ENCODE measurements at places on chromosomes 3 and 15.
A peak's percentile ranks its signal among the peaks of the same experiment; 100 is the strongest.

GRCh38 chr15:67093504-67093862 lies 28.1 kb downstream of the SMAD3 start:
- peak; percentile 94 for DNase-seq

GRCh38 chr3:20924646-20925385 lies 738.8 kb upstream of the SGO1 start:
- DNase-seq, result no peak

DNA sequence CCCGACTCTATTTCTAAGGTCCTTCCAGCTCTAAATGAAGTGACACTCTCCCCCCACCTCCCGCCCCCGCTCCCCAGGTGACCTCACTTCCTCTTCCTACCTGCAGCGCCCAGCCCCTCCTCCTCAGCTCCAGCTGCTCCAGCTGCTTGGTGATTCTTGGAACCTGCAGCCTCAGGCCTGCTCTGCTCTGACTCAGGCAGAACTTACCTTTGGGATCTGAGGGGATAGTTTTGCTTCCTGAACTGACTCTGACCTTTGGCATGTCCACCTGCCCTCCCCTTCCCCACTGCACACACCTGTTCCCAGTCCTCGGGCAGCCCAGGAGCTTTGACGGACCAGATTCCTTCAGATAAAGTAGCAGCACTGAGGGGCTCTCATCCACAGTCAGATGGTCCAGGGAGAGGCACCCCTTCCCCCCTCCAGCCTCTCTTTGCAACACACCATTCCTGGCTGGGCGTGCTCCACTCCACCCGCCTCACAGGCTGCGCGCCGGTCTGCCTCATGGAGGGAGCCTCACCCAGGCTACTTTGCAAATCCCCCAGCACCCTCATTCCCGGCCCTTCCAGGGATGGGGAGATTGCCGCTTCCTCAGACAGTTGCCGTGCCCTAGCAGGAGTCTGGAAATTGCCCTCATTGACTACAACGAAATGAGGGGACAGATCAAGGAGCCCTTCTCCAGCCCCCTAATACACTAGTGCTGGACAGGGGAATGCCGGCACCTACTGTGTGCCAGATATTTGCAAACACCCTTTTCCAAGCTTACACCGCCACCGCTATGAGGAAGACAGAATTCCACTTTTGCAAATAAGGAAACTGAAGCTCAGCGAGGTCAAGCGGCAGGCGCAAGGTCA lies 692 bp upstream of the C15orf39 start:
- peak; percentile 87 for DNase-seq

DNA sequence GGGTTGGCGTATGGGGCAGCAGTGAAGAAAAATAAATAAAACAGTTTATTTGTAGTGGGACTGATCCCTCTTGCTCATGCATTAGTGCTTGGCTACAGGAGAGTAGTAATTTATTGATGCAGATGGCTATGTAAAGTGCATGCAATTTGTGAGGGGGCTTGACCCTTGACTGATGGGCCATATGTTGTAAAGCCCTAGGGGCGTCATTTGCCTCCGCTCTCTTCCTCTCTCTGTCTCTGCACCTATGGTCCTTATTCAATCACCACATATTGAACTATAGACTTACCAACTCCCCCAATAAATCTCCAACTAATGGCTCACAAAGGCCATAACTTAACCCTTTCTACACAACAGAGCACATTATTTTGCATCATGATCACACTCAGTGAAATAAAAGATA lies 227.7 kb downstream of the ROBO2 start:
- no peak for DNase-seq

DNA sequence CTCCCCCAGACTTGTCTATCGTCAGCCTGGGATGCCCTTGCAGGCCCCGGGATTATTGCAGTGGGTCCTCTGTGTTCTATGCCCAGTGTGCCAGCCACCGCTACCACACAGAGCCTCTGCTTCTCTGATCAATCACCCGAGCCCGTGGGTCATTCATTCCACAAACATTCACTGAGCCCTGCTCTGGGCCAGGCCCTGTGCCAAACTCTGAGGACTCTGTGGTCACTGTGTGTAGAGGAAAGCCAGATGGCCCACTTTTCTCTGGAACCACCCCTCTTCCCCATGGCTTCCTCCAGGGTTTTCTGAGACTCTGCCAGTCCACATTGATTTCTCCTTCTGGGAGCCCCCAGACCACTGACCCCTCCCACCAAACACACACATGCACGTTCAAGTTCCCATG lies 55.5 kb downstream of the BSN start:
- DNase-seq, result no peak

- DNase-seq, result no peak
These were observed 41.0 kb downstream of the GPR160 start for GRCh38 chr3:170078620-170079281.

DNA sequence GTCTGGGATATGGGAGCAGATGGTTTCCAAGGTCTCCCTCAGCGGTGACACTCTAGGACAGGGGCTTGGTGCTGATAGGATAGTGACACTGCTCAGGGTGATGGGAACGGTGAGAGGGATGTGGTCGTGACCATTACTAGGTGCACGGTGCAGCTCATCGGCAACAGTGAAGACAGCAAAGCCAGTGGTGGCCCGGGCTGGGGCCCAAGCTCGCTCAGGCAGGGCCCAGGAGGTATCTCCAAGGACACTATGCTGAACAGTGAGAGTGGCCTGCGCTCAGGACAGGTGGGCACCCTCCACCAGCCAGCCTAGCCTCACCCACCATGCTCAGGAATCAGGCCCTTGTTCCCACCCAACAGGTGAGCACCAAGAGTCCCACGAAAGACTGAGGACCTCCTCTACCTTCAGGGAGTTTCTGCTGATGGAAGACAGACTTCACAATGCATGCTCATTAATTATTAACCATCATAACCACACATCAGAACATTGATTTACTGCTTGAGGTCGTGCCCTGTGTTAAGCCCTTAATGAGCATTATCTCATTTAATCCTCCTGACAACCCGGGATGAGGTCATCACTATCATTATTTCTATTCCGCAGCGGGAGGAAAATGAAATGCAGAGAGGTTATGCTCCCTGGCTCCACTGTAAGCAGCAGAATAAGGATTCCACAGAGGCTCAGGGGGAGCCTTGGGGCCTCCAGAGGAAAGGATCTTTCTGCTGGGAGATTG lies 269.4 kb downstream of the UACA start:
- no peak for DNase-seq

GRCh38 chr15:63172851-63173451 lies 15.7 kb upstream of the RPS27L start:
- DNase-seq, result no peak

GRCh38 chr3:111979434-111980038 lies 710 bp downstream of the ABHD10 start:
- DNase-seq, result peak; percentile 74

DNA sequence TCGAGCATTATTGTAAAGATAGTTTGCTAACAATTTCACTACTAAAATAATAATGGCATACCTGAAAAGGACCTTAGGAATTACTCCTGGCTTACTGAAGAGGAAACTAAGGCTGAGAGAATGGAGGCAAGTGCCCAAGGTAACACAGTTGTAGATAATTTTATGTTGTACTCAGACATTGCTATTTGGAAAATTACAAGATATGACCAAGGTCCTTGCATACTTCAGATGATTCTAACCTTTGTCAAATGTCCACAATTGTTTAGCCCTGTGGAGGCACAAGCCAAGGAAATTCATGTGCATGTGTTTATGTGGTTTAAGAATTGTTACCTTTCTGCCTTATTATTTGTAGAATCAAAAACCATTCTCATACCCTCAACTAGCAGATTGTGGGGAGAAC lies 105.7 kb downstream of the TUSC7 start:
- no peak for DNase-seq

- no peak for DNase-seq
These were observed 285.3 kb downstream of the SV2B start for GRCh38 chr15:91385311-91385710.

DNA sequence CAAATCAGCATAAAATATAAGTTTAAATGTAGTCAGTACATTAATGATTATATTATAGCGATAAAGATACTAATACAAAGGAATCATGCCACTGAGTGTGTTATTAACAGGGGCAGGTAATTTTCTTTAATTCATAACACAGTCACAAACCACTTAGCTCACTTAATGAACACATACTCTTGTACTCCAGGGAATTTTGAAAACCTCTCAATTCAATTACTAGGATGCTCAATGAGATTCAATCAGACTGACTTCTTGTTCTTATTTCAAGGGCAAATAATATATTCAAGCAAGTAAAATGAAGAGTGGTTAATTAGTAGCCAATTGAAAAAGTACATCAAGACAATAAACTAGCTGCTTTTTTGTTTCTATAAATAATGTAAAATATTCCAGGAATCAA lies 5.8 kb upstream of the SUCNR1 start:
- DNase-seq, result no peak

DNA sequence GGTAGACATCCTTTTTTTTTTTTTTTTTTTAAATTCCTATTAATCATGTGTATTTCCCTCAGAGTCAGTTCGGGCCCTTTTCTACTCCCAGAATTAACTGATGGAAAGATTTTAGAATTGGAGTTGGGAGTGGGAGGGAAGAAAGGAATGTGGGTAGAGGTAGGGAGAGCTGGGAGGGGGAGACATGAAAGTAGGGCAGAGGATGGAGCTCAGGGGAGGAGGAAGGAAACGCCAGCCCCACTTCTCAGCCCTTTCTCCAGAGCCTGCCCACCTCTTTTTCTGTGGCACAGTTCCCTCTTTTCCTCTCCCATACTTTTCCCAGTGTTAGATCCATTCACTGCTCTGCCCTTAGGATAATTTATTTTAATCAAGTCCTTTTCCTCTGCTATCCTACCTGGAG lies 129.4 kb downstream of the VPS8 start:
- DNase-seq, result no peak

All from KBM-7 (cell line).